Activated CD4-positive, alpha-beta T cell treated with anti-CD3 and anti-CD28 coated beads, Interleukin-2, amount 10 ng/mL, durations not matched to agents 24 days and 14 days (primary cell): ENCODE measurements at places on chromosomes 1 and 21.

- DNase-seq = no peak
Measured at GRCh38 chr1:17183388-17184160, 21.4 kb upstream of the PADI1 start.

GRCh38 chr1:156942176-156942575, 21.7 kb downstream of the LRRC71 start:
- DNase-seq = no peak

DNA sequence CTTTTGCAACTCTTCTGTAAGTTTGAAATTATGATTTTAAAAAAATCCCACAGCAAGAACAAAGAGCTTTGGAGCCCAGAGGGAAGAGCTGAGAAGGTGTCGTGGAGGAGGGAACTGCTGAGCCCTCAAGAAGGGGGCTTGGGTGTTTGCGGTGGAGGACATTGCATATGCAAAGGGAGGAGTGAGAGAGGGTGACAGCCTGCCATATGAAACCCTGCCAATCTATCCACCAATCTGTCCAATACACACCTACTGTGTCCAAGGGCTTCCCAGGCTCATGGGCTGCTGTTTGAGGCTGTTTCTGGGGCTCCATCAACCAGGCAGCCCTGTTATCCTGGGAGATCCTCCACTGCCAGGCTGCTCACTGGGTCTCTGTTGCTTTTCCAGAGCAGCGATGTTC, 15.2 kb downstream of the WNT4 start:
- no peak for DNase-seq

GRCh38 chr21:44792702-44793591, 8.7 kb downstream of the UBE2G2 start:
- DNase-seq = peak; percentile 87

DNA sequence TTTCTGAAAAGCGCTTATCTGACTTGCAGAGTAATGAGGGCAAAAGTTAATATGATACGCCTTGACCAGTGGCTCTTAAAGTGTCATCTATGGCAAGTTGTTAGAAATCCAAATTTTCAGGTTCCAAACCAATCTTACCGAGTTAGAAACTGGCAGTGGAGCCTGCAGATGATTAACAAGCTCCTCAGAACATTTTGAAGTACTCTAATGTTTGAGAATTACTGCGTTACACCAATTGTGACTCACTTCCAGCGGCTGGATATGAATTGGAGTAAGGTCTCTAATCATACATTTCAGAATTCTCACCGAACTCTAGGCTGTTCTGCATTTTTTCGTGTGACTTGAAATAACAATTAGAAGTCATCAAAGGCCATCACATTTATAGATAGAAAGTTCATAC, 73.5 kb upstream of the TMPRSS15 start:
- no peak for DNase-seq

- DNase-seq = no peak
Measured at GRCh38 chr21:18147678-18148077, 97.0 kb upstream of the CHODL start.

- no peak for DNase-seq
Measured at GRCh38 chr1:41259221-41259620, 17.1 kb upstream of the SCMH1 start.

GRCh38 chr1:56938646-56939045, 27.2 kb downstream of the C8B start:
- DNase-seq = no peak

DNA sequence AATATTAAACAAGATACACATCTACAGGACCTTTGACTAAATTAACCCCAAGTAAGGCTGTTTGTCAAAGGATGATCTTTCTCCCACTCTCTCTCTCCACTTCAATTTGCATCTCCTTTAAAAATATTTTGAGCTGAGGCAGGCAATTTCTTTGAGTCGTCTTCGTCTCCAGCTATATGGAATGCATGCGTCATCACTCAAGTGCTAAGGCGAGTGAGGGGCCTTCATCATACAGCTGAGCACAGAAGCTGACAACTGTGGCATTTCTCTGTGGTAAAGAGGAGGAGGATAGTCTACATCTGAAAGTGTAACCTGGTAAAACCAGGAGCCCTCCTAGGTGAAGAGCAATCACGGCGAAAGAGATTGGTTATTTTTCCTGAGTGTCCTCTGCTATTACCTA, 7.6 kb downstream of the EPHX4 start:
- DNase-seq = no peak

GRCh38 chr21:44907966-44908895, 12.5 kb downstream of the ITGB2 start:
- DNase-seq = no peak

GRCh38 chr1:2926447-2927055, 94.7 kb upstream of the ACTRT2 start:
- DNase-seq = no peak

- no peak for DNase-seq
Measured at GRCh38 chr1:10178597-10179405, 31.6 kb upstream of the KIF1B start.

DNA sequence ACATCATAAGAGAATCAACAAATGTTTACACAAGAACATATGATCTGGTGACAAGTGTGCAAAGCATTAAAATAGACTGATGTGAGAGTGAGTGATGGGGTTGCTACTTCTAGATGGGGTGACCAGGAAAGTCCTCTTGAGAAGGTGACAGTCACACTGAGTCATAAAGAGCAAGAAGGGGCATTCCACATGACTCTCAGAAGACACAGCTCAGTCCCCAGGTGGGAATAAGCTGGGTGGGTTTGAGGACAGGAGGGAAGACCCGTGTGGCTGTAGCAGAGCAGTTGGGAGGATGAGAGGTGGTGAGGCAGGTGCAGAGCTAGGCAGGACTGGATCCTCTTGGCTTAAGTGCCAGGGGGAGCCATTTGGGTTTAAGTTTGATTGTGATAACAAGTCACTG, 53.1 kb downstream of the TNR start:
- no peak for DNase-seq

- no peak for DNase-seq
Measured at GRCh38 chr1:154682254-154682653, 74.3 kb upstream of the ADAR start.

- no peak for DNase-seq
Measured at GRCh38 chr1:43522776-43523480, 7.8 kb upstream of the PTPRF start.

GRCh38 chr1:211183747-211184313, 49.9 kb upstream of the KCNH1 start:
- DNase-seq = no peak

DNA sequence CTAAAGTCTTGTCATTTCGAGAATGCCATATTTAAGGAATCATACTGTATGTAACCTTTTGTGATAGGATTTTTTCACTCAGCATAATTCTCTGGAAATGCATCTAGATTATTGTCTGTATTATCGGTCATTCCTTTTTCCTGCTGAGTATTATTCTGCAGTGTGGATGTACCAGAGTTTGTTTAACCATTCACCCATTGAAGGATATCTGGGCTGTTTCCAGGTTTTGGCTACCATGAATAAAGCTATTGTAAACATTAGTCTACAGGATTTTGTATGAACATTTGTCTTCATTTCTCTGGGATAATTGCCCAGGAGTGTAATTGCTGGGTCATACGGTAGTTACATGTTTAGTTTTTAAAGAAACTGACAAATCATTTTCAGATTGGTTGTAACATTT, 61.8 kb downstream of the ATP1A1 start:
- DNase-seq = no peak

DNA sequence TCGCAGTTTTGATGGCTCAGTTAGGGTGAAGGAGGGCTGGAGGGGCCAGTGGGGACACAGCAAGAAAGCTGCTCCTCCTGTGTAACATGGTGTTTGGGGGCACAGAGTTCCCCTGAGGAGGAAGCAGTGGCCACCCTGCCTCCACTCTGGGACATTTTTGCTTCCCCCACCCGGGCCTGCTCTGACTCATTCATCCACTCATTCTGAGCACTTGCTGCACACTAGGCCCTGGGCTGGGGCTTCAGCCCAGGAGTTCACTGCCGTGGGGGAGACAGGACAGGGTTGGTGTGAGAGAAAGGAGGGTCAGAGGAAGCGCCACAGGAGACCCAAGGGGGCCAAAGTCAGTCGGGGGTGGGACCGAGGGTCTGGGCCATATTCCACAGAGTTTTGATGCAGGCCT, 41.4 kb upstream of the ACOT11 start:
- DNase-seq = no peak

DNA sequence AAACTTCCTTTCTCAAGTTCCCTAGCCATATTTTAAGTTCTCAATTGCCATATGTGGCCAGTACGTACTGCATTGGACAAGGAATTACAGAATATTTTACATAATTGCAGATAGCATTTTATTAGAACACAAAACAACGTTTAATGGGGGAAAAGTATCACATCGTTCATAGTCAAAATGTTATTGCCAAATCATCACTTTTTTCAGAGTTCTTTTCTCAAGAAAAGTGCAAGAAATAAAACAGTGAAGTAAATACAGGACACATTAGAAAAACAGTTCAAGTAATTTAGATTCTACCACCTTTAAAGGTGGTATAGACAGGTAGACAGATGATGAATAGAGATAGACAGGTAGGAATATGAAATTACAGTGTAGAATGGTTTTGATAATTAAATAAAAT, 479.1 kb upstream of the NCAM2 start:
- no peak for DNase-seq

DNA sequence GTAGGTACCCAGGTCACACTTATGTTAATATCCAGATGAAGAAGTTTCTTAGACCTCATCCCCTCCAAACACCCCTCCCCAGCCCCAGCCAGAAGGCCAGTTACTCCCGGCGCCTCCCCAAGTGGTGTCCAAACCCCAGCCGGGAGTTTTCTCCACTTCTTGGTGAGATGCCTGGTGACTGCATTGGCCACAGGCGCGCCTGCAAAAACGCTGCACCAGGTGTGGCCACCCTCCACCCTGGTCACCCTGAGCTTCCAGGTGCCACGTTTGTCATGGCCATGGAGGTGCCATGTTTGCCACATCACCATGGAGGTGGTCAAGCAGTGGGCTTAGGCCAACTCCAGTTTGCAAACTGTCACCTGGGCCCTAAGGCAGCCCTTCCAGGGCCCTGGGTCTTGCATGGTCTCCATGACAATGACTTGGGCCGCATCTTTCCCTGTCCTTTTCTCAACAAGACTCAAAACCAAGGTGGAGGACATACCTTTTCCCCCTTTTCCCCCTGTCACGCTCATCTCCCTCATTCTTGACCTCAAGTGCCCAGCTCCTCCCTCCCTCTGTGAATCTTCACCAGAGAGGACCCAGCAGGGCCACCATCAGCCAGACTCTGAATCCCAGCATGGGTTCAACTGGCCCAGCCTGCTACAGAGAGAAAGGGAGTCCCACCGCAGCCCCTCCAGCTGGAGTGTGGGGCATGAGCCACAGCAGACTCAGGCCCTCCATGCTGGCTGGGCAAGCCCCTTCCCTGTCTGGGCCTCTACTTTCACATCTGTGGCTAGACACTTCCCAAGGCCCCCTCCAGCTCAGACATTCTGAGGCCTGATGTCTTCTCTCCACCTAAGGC, 125.9 kb upstream of the ZBTB40 start:
- DNase-seq = no peak

DNA sequence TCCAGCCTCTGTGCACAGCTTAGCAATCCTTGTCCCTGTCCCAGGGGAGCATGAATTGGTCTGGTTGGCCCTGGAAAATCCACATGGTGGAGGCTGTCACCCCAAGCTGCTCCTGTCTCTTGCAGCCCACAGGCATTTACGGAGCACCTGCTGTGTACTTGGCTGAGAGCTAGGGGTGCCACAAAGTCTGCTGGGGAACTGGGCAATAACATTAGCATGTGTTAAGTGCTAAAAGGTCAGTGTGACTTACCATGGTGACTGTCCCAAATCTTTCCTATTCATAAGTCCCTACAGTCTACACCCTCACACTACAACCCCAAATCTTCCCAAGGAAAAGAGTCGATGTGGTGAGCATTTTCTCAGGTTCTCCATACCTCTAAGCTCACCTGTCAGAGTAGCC, 53.6 kb upstream of the ARTN start:
- DNase-seq = no peak

GRCh38 chr1:219908170-219908569, 20.2 kb downstream of the SLC30A10 start:
- DNase-seq = no peak
